ENCODE measurements at places on chromosomes 3 and 15. TPM values are rescaled to one million over a fixed set of nuclear protein-coding genes. Genes with fewer than 3 reads are reported as not detected.

DNA sequence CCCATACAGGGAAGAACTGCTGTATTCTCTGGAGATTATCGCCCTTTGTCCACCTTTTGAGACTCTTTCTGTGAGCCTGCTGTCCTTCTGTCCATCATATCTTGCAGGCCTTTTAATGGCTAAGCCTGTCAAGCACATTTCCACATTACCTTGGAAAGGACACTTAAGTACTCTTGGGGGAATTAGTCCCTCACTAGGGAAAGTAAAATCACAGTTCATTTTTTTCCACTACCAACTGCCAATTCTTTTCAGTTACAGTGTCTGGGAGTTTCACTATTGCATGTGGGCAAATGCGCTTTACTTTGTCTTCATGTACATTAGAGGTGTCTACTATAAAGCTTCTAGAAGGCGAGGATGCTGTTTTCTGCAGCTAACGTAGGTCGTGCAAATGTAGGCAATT lies 242.1 kb downstream of the NSUN3 start:
- H3K36me3 ChIP-seq, result no peaks in the 10 kb centered on the region
- no peak overlapping the region for H3K4me3 ChIP-seq
- no peak for DNase-seq
- H3K27me3 ChIP-seq, result no peaks in the 10 kb centered on the region
- H3K27ac ChIP-seq, result no peak overlapping the region

ANKRD34C gene
- not detected for total RNA-seq

CCR5 gene
- total RNA-seq, result not detected

LRRIQ4 gene
- total RNA-seq, result 0.11 TPM

DNA sequence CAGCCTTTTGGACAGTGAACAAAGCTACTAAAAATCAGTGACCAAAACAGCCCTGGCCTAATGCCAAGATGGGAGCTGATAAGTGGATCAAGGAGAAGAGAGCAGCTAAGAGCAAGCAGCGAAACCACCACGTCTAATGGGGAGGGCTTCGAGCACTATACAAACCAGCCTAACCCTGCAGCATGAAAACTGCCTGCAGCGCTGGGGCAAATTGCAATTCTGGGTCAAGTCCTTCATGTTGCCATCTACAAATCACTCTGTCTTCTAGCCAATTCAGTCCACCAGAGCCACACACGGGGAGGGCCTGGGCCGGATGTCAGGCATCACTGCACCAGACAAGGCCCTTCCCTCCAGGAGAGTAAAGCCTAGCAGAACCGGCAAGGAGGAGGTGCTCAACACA lies 30.5 kb upstream of the SPATA12 start:
- H3K4me3 ChIP-seq, result no peak overlapping the region
- DNase-seq, result no peak

ALS2CL gene
- total RNA-seq, result 20.8 TPM
